ENCODE measurements at places on chromosomes 13 and 19. TPM values are rescaled to one million over a fixed set of nuclear protein-coding genes. Genes with fewer than 3 reads are reported as not detected.

Gene CPB2
- total RNA-seq, result not detected

DNA sequence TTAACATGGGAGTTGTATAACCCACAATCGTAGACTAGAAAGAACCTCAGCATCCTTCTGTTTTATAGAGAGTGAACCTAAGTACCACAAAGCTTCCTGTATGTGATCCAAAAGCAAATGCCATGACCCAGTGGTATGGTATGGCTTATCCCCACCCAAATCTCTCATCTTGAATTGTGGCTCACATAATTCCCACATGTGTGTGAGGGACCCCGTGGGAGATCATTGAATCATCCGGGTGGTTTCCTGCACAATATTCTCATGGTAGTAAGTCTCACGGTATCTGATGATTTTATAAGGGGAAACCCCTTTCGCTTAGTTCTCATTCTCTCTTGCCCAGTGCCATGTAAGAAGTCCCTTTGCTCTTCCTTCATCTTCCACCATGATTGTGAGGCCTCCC is 587.9 kb downstream of the LMO7 start:
- DNase-seq, result no peak

DNA sequence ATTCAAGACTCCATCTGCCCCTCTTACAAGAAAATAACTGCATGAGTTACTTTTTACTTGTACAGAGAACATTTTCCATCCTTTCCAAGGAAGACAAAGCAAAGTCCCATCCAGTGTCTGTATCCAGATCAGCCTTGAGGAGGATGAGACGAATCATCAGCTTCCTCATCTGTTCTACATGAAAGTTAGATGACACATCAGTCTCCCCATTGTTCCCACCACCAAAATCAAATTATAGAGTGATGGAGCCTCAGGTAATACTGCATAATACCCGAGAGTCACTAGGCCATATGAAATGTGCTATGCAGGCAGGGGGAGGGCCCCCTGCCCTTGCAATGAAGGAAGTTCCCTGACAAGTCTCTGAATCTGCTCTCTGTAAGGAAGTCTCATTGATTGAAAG is 1244.6 kb upstream of the SLC10A2 start:
- no peak for DNase-seq

GRCh38 chr13:64551755-64552154 is 2678.4 kb downstream of the PCDH9 start:
- peak; percentile 18 for DNase-seq

DNA sequence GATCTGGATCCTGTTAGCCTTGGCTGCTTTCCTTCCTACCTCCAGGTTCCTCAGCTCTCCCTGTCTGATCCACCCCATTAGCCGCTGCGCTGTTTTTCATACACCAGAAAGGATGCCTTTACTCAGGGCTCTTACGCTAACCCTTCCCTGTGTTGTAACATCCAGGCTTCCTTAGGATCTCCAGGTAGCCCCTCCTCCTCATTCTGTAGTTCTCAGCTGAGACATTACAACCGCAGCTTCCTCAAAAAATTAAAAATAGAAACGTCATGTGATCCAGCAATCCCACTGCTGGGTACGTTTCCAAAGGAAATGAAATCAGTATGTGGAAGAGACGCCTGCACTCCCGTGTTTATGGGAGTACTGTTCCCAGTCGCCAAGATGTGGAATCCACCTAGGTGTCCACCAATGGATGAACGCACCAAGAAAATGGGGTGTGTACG is 18.4 kb upstream of the MYADM start:
- DNase-seq, result no peak

- no peak for DNase-seq
Measured at GRCh38 chr13:109576331-109576813, 210.0 kb downstream of the IRS2 start.

Gene MCF2L
- 13.8 TPM for total RNA-seq
